Activated CD4-positive, alpha-beta T cell treated with anti-CD3 and anti-CD28 coated beads, Interleukin-2, amount 50 U/mL, for 24 hours (primary cell): ENCODE measurements at places on chromosomes 16 and 17.
A peak's percentile ranks its signal among the peaks of the same experiment; 100 is the strongest.

DNA sequence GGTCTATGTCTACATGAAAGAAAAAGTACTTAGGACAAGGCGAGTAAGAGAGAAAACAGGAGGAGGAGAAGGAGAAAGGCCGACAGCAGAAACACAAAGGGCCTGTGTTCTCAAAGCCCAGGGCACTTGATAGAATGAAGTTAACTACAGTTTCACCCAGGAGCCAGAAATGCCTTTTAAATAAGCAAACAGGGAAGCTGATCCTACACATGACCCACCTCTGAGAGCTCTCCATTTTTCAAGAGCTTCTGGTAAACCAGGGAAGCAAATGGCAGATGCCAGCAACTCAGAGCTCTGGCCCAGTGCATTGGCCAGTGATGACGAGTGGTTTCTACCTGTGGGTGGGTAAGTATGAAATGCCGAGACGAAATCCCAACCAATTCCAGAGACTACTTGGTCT, 163.4 kb downstream of the ZFHX3 start:
- no peak for DNase-seq

- no peak for DNase-seq
Observed at GRCh38 chr16:85075236-85075924, 36.9 kb downstream of the CIBAR2 start.

DNA sequence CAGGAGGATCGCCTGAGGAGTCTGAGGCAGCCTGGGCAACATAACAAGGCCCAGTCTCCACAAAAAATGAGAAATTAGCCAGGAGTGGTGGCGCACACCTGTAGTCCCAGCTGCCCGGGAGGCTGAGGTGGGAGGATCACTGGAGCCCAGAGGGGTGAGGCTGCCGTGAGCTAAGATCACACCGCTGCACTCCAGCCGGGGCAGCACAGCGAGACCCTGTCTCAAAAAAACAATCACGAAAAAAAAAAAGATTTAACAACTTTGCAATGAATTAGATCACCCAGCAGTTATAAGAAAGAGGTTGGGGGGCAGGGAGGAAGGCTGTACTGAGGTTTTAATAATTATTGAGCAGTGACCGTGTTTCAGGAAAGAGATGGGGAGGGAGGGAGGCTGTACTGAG, 49.4 kb downstream of the RPH3AL start:
- no peak for DNase-seq

DNA sequence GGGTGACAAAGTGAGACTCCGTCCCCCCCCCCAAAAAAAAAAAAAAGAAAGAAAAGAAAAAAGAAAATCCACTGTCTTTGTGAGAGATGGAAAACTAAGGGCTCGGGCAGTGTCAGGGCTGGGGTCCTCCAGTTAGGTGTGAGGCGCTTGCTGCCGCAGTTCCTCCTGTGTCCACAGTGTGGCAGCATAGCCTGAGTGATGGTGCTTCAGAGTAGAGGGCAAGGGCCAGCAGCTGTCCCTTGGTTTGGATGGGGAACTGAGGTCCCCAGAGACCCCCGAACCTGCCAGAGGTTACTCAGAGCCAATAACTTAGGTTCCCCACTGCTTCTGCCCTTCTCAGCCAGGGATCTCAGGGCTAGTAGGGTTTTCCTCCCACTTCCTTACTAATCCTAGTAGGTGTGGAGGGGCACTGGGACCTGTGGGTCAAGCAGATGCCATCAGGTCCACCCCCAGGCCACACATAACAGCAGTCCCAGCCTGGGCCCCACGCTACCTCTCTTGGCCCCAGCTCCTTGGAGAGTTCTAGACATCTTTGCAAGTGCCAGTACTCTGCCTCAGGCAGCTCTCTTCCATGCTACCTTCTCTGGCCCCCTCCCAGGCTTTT, 7.9 kb upstream of the LLGL1 start:
- peak; percentile 50 for DNase-seq

DNA sequence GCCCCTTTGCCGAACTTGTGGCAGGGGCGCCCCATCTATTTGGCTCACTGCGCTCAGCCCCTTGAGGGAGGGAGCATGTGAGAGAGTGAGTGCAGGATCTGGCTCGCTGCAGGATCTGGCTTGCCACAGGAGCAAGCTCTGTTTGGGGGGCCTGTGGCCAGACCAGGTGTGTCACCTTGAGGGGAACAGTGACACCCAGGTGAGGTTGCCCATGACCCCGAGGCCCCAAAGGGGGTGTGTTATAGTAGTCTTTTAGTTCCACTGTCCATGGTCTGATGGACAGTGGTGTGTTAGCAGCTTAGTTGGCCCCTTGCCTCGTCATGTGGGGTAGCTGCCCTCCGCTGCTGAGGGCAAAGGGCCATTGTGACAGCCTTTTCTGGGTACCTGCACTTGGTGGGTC, 41.6 kb downstream of the CCDC42 start:
- no peak for DNase-seq

DNA sequence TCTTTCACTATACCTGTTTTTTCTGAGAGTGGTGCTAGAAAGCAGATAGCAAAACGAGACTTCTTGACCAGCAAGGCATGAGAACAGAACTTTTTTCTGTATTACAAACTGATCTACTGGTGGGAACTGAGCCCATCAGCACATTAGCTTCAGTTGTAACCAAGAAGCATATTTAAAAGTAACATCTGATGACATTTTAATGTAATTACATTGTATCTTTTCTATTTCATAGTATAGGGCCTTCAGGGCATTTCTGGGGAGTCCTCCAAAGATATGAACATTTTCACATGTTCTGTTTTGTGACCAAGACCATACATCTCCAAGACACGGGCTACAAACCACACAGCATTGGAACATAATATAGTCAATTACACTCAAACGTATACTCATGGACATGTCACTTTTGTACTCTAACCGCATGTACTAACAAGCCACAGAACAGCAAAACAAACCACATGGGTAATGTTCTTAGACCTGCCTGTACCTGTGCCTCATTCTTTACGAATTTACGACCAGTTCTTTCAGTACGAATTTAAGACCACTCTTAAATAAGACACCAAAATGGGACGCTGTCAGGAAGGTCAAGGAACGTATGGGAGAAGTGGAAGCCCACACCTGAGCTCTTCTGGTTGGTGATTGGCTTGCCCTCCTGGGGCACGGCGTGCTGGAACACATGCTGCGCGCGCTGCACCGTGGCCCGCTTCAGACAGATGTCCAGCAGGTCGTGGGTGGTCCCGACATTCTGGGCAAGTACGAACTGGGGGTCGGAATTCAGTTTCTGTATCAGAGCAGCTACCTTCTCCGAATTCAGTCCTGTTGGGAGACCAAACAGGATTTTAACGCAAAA, 825 bp downstream of the BLMH start:
- peak; percentile 11 for DNase-seq

GRCh38 chr17:38369124-38369886, 17.7 kb downstream of the SOCS7 start:
- DNase-seq: no peak

DNA sequence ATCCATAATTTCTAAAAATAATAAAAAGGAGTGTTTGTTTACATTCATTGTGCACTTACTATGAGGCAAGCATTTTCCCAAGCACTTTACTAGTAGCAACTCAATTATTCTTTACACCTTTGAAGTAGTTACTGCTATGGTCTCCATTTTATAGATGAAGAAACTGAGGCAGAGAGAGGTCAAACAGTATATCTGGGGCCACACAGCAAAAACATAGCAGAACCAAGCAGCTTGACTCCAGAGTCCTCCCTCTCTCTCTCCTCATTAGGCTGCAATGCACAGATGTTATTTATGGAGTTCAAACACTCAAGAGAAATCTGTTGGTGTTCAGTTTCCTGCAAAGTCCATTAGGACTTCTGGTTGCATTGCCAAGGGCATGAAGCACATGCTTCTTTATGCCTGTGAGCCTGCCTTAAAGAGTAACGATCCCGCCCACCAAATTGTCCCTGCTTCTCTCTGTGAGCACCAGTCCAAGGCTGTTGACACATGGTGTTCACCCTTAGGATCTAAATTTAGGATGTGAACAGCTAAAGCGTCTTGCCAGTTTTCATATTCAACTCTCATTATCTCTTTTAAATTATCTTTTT, 44.0 kb downstream of the GPRC5B start:
- no peak for DNase-seq

DNA sequence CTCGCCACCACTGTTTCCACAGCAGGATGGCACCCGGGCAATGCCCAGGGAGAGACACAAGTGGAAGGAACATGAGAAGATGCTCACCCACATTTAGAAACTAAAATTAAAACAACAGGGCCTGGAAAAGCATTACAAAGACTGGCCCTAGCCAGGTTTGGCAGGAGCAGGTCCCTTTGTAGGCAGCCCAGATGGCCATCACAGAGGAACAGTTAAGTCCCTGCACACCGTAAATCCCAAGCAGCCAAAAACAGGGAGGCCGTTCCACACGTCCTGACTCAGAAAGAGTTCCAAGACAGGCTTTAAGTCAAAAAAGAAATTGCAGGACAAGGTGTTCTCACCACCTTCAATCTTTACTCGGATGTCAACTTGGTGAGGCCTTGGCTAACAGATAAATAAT, 127.1 kb downstream of the DYNLRB2 start:
- DNase-seq: no peak

DNA sequence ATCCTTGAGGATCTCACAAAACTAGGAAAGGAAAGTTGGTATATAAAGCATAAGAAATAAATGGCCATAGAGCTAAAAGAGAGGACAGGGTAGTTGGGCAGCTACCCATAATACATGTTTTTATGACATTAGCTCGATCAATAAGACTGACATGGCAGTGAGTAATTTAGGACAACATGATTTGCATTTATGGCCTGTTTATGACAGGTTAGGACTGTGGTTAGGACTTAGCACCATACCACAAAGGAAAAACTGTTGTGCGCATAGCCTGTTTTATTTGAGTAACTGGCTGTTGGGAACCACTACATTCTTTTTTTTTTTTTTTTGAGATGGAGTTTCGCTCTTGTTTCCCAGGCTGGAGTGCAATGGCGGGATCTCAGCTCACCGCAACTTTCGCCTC, 18.0 kb upstream of the TRIM37 start:
- DNase-seq: no peak

DNA sequence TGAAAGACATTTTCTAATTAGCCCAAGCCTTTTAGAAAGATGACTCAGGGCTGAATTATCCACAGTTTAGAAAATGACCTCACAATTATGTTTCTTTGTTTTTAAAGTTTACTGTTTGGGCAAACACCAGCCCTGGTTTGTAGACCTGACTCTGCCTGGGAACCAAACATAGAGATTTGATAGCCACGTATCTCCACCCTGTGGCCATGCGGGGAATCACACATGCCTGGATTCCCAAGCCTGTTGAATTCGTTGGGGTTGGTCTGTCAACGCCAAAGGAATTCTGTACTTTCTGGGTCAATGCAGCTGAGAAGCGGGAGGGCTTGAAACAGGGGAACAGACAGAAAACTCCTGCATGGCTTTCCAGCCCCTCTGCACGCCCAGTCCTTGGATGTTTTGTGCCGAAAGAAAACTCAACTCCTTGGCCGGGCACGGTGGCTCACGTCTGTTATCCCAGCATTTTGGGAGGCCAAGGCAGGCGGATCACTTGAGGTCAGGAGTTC, 26.9 kb downstream of the CD300A start:
- peak; percentile 44 for DNase-seq

DNA sequence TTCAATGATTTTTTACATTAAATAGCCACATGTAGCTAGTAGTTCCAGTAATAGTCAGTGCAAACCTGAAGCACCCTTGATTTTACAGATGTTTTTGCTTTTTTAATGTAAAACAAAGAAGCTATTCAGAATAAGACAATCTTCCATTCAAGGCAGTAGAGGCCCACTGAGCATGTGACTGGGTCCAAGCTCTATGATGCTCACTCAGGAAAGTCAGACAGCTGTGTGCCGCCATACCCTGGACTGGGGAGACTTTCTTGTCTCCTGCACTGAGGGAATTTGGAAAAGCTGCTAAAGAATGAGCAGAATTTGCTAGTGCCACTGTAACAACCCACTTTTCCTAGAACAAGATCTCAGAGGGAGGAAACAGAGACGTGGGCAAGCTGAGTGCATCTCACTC, 11.5 kb downstream of the CENPN start:
- no peak for DNase-seq

- DNase-seq: no peak
Observed at GRCh38 chr17:61306003-61306402, 93.6 kb upstream of the TBX2 start.

DNA sequence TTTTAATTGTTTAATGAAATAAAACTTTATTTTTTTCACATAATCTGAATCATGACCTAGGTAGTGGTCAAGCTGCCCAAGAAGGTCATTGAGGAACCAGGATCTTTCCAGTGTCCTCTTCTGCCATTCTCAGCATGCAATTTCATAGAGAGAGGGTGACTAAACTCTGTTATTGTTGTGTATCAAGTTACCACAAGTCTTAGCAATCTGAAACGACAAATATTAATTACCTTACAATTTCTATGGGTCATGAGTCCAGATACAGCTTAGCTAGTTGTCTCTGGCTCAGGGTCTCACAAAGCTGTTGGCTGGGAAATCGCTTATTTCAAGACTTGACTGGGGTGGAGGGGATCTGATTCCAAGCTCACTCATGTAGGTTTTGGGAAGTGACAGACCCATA, 37.6 kb downstream of the FTO start:
- no peak for DNase-seq

GRCh38 chr16:74747716-74748615, 26.7 kb downstream of the FA2H start:
- no peak for DNase-seq

- no peak for DNase-seq
Observed at GRCh38 chr16:4880006-4880580, 32.8 kb downstream of the UBN1 start.

GRCh38 chr17:866568-867103, 84.5 kb downstream of the MRM3 start:
- DNase-seq: no peak

DNA sequence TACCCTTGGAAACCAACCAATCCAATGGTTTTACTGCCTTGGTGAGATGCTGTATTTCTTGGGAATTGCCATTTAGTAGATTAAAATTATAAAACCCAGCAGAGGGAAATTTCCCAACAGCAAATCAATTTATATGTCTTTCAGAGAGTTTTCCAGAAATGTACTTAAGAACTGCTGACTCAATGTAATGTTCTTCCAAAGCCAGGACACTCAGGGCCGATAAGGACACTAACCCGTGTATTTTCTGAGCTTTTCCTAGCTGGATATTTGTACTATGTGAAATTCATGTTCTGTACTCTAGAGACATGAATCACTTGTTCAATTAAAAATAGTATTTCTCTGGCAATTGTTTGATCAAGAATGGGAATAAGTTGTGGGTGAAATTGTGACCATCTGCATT, 121.4 kb downstream of the KCNJ2 start:
- no peak for DNase-seq

DNA sequence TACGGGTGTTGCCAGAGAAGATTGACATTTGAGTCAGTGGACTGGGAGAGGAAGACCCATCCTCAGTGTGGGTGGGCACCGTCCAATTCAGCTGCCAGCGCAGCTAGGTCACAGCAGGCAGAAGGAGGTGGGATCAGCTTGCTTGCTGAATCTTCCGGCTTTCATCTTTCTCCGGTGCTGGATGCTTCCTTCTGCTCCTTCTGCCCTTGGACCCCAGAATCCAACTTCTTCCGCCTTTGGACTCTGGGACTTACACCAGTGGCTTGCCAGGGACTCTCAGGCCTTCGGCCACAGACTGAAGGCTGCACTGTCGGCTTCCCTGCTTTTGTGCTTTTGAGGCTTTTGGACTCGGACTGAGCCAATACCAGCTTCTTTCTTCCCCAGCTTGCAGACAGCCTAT, 46.1 kb upstream of the RPL38 start:
- no peak for DNase-seq
